PC-3 (cell line): ENCODE measurements at places on chromosomes 7 and 10.

DNA sequence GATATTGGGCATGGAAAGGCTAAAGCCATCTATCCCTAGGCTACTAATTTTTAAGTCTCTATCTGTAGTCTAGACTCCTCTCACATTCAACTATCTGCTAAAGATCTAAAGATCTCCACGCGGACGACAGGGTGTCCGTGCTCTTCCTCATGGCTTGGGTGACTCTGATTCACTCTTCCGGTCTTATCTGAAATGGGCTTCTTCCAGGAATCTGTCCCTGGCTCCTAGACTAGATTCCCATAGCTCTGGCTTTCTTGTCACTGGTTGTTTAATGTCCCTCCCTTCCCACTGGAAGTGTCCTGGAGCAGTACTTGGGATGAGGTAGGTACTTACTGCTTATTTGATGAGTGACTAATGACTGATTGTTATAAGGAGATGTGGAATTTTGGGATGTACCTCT, 62.0 kb upstream of the PODXL start:
- DNase-seq, result peak; percentile 28

- no peak for DNase-seq
These were observed 345.0 kb upstream of the AOAH start for GRCh38 chr7:37069336-37069735.

DNA sequence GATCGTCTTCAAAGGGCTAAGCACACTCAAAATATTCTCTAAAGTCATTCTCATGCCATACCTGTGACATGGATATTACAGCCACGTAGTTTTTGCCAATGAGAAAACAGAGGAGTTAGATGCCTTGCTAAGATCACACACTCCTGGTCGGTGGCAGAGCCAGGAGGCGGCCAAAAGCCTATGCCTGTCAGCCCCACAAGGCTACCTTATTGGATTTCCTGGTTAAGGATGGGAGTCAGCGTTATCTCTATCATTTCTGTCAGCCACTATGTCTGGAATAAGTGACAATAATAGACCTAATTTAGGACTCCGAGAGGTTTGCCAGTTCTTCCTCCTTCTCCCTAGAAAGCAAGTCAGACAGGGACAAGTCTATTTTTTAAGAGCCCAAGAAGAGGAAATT, 250.8 kb downstream of the TRIL start:
- DNase-seq, result no peak

- DNase-seq, result peak; percentile 39
These were observed 134.3 kb downstream of the GRK5 start for GRCh38 chr10:119341459-119342301.

DNA sequence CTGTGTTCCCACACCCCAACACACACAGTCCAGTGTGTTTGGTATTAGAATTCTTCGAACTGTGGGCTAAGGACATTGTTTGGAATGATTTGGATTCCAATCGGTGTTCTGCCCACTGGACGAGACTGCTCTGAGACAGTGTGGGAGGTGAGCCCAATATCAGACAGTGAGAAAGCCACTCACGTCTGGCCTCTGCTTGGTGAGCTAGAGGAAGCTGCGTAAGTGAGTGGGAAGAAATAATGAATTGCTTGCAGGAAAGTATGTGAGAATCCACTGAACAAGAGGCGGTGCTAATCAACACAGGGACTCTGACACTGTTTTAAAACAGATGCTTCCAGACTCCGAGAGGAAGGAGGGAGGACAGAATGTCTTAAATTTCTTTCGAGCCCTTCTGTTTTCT, 675.0 kb upstream of the ANKRD30A start:
- no peak for DNase-seq

DNA sequence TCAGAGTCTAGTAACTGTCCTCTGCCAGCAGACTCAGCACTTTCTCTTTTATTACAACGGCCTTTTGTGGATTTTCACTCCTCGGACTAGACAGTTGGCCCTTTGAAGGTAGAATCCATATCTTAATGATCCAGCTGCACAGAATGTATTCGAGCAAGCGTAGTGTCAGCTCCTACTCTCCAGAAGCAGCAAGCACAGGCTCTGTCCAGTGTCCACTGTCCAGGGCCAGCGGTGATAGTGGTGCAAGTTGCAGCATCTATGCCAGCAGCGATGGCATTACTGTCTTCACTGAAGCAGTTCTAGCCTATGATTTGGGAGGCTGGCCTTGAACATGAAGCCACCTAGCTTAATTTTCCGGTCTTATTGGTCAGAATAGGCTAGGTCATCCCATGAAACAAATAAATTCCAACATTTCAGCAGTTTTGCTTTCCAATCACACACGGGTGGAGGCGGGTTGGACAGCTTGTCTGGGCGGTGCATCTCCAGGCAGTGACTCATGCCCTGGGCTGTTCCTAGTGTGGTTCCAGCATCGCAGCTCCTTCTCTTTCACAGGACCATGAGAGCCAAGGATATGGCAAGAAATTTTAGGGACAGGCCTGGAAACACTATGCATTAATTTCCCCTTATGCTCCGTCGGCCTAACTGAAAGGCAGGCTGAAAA, 108.6 kb upstream of the KCNMA1 start:
- DNase-seq, result peak; percentile 74

DNA sequence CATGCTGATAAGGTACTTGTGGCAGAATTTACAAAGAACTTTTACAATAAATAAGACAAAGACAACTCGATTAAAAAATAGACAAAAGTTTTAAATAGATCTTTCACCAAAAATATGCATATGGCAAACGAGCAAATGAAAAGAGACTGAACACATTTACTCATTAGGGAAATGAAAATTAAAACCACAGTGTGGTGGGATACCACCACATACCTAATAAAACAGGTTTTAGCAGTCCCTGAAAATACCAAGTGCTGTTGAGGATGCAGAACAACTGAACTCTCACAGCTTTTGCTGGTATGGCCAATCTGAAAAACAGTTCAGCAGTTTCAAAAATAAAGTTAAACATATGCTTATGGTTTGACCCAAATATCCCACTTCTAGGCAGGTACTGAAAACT, 205.4 kb upstream of the ADO start:
- no peak for DNase-seq

GRCh38 chr7:194252-195009, 2.1 kb downstream of the FAM20C start:
- no peak for DNase-seq

- DNase-seq, result no peak
These were observed 246.2 kb downstream of the ETV1 start for GRCh38 chr7:13743226-13743625.

GRCh38 chr10:14137391-14137790, 193.3 kb downstream of the FRMD4A start:
- no peak for DNase-seq

DNA sequence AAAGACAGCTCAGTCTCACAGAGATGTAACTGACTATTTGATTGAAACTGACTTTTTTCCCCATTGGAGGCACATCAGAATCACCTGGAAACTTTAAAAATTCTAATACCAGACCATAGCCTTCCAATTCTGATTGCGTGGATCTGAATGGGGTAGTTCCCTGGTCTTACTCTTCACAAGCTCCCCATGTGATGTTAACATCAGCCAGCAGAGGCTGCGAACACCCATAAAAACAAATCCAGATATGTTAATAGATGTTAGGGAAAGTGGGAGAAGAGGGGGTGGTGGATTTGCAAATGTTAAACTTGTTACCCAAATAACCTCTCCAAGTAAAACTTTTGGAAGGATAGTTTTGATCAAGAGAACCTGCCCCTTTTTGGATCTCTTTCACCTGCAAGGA, 1133.4 kb downstream of the CNTNAP2 start:
- DNase-seq, result no peak

DNA sequence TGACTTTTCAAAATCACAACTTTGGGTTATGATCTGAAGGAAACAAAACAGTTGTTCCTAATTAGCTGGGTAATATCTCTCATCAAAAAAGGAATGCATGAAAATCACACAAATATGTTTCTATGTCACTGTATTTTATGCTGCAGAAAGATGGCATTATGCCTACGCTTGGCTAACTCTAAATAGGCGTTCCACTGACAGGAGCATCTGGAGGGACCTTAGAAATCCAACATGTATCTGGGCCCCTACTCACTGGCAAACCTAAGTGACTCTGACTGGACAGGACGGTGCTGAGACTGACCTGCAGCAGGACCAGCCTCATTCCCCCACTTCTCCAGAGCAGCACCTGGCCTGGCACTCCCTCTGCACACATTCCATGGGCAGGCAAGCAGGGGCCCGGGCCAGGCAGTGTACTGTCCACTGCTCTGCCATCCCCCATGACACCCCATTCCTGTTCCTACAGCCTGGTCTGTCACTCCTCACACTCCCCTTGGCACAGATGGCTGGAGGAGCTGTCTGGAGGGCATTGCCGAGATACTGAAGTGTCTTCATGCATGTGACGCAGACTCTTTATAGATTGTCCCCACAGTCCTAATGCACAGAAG, 2.6 kb upstream of the MYL7 start:
- DNase-seq, result no peak

GRCh38 chr7:42244828-42245227, 7.8 kb upstream of the GLI3 start:
- DNase-seq, result peak; percentile 54

DNA sequence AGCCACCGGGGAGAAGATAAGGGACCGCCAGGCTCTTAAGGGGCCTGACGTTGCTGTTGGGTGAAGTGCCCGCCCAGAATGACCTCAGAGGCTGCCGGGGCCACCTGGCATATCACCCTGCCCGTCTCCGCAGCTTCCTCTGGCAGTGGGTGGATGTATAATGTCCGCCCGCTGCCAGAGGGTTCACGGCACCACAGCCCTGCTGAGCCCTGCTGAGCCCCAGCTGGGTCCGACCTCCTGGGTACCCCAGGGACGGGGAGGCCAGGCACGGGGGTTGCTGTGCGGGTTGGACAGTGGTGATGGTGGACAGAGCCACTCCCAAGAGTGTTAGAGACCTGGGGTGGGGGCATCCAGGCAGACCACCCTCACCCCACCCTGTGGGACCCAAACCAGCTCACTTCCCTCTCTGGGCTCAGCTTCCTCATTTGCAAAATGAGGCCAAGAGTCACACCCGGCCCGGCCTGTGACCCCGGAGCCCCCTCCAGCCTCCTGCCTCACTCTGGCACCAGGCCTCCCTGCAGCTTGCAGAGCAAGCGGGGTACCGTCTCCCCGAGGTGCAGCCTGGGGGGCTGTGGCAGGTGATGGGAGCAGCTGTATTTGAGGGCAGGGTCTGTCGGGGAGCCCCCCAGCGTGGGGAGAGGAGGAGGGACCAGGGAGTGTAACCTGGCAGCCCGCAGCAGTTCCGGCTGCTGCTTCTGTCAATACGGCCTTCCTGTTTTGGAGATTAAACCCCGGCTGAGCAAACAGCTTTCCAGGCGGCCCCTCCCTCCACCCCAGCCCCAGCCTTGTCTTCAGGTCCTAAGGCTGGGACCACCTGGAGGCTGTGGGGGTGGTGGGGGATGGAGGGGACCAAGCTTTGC, 8.4 kb upstream of the LFNG start:
- DNase-seq, result peak; percentile 46

DNA sequence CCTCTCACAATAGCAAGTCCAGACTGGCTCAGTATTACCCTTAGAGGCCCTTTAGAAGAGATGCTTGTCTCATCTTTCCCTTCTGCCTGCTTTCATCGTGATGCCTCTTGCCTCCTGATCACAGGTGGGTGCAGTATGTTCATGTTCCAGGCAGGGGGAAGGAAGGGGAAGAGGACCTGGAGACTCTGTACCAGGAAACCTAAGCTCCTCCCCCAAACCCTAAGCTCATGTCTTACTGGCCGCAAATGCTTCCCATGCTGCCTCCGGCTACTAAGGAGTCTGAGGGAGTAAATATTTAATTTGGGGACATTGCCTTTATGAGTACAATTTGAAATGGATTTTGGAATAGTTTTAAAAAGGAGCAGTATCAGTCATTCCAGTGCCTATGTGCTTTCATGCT, 192.6 kb downstream of the CDCA7L start:
- DNase-seq, result no peak

- DNase-seq, result no peak
These were observed 184.4 kb downstream of the TCERG1L start for GRCh38 chr10:131127138-131127589.

- DNase-seq, result no peak
These were observed 353.5 kb downstream of the PAXIP1 start for GRCh38 chr7:154649434-154649833.

- DNase-seq, result no peak
These were observed 6.6 kb upstream of the PON1 start for GRCh38 chr7:95330961-95331337.

GRCh38 chr7:64628192-64628591, 37.7 kb upstream of the ZNF107 start:
- DNase-seq, result no peak

DNA sequence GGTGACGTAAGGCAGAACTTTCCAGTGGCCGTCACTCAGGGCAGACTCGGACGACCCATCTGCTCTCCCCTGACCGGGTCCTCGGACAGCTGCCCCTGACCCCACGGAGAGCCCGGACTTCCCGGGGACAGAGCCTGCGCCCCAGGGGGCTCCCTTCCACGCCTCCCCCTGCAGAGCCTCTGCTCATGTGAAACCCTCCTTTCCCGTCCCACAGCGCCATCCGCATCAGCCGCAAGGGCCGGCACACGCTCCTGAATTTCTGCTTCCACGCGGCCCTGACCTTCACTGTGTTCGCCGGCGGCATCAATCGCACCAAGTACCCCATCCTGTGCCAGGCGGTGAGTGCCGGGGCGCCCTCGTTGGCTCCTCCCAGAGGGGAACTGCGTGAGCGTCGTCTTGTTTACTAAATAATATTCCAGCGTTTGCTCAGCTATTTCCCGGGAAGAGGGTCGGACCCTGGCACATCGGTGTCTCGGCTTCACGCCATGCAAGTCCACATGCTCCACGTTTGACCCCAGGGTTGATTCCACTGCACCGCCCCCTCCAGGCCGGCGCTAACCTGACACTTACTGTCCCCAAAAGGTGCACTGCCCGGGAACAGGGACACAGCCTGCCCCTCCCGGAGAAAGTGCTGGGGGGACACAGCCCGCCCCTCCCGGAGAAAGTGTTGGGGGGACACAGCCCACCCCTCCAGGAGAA, 10.9 kb downstream of the ADGRA1 start:
- no peak for DNase-seq

DNA sequence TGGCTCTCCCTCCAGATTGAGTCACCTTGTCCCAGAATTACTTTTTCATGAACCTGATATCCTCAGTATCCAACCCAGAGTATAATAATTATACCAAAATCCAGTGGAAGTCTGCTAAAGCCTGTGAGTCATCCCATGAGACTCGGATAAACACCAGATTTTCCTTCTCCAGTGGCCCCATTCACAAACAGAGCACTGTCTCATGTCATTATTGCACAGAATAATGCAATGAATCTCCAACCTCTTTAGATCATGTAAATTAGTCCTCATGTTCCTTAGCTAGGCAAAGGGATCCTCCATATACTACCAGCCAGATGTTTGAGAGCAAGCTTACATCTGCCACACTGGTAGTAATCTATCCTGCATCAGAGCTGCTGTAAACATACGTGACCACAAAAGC, 89.0 kb downstream of the AMPH start:
- no peak for DNase-seq
